Ascending aorta (tissue), 2 donors: ENCODE measurements at places on chromosomes 5 and 9. TPM values are rescaled to one million over a fixed set of nuclear protein-coding genes. Genes with fewer than 3 reads are reported as not detected.

ADAMTS13 gene
- 3.5 TPM for total RNA-seq

PLK2 gene
- total RNA-seq: 69.1 TPM

- H3K4me3 ChIP-seq: no peak overlapping the region
- H3K4me1 ChIP-seq: no peaks in the 10 kb centered on the region
- no peaks in the 10 kb centered on the region for H3K27me3 ChIP-seq
Measured at GRCh38 chr5:3155046-3155445, 403.6 kb upstream of the IRX2 start.

ACSL6 gene
- total RNA-seq: 7.6 TPM

DNA sequence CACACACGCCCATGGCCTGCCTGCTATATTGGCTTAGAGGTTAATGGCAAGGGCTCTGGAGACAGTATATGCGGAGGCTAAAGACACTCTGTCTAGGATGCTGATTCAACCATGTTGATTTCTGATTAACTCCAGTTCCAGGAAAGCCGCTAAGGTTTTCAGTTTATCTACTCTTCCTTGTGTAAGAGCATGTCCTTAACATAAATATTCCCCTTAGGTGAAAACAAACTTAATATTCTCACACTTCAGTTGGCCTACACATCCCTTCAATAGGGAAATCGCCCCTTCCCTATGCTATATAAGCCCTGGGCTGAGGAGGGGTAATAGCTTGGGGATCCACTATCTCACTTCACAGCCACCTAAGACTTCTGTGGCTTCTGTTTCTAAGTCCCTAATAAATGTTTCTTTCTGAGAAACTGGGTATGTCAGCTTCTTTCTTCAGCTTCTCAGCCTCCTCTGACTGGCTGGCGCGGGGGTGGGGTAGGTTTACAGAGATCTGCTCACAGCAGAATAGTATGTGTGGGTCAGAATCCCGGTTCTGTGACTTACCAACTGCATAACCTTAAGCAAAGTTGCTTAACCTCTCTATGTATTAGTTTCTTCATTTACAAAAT, 4.3 kb upstream of the GPX3 start:
- no peak for DNase-seq
- no peak overlapping the region for H3K27ac ChIP-seq
- no peaks in the 10 kb centered on the region for H3K27me3 ChIP-seq
- no peaks in the 10 kb centered on the region for H3K36me3 ChIP-seq

DNA sequence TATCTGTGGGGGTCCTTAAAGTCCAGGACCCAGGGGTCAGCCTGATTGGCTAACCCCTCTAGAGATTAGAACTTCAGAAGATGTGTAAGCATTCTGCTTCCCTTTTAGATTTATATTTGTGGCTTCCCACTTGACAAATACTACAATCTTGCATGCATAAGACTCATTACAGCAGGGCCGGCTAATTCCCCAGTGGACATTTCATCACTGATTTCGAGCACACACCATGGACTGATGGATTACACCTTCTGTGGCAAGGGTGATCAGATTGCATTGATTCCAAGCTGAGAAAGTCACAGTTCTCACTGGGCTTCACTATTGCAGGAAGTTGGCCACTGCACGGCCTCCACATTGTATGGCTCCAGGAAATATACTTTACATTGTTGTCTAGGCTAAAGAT, 65.8 kb upstream of the DAPK1 start:
- H3K4me1 ChIP-seq: no peaks in the 10 kb centered on the region
- no peaks in the 10 kb centered on the region for H3K27me3 ChIP-seq
- H3K4me3 ChIP-seq: no peak overlapping the region
- H3K36me3 ChIP-seq: no peaks in the 10 kb centered on the region
- H3K27ac ChIP-seq: no peak overlapping the region

- no peak for DNase-seq
- H3K27me3 ChIP-seq: no peaks in the 10 kb centered on the region
- no peak overlapping the region for H3K4me3 ChIP-seq
- no peak overlapping the region for H3K27ac ChIP-seq
- H3K4me1 ChIP-seq: no peaks in the 10 kb centered on the region
Measured at GRCh38 chr5:166399781-166400180, 1891.7 kb upstream of the WWC1 start.

DNA sequence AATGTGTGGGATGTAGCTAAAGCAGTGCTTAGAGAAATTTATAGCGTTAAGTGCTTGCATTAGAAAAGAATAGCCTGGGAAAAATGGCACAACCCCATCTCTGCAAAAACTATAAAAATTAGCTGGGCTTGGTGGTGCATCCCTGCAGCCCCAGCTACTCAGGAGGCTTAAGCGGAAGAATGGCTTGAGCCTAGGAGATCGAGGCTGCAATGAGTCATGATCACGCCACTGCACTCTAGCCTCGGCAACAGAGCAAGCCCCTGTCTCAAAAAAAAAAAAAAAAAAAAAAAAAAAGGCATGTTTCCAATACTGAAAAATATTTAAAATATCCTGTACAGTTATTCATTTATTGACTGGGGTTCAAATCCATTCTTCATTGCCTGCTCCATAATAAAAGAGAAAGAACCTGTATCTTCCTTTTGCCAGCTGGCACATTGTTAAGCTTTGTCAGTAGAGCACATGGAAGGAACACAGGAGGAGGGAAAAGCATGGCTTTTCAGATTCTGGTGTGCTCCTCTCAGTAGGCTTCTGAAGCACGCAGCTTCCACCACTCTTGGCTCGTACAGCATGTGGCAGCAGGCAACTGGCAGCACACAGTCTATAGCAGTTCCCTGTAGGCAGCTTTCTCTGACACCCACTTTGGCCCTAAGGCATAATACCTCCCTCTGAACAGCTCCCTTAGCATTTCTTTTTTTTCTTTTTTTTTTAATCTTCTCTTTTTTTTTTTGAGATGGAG, 73.5 kb downstream of the TRIM36 start:
- DNase-seq: no peak
- no peaks in the 10 kb centered on the region for H3K4me1 ChIP-seq

DNA sequence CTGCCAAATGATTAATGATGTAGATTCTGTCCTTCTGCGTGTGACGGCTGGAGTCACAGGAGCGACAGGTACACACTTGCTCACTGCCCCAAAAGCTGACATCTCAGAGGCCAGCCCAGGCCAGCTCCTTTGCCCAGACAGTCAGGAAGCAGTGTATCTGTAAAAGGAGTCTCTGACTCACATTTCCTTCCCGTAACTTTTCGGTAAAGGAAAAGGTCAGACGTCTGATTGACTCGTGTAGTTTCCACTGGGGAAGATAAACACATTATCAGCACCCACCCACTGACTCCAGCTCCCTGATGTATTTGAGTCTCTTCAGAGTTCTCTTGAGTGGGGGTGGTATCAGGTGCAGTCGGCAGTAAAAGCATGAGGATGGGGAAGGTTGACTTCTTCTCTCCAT, 64.4 kb upstream of the WWC1 start:
- no peak overlapping the region for H3K4me3 ChIP-seq
- DNase-seq: no peak
- no peaks in the 10 kb centered on the region for H3K27me3 ChIP-seq
- no peaks in the 10 kb centered on the region for H3K36me3 ChIP-seq
- no peak overlapping the region for H3K27ac ChIP-seq
- H3K4me1 ChIP-seq: no peaks in the 10 kb centered on the region

MEF2C gene
- total RNA-seq: 138 TPM

UBAC1 gene
- 31.0 TPM for total RNA-seq

DNA sequence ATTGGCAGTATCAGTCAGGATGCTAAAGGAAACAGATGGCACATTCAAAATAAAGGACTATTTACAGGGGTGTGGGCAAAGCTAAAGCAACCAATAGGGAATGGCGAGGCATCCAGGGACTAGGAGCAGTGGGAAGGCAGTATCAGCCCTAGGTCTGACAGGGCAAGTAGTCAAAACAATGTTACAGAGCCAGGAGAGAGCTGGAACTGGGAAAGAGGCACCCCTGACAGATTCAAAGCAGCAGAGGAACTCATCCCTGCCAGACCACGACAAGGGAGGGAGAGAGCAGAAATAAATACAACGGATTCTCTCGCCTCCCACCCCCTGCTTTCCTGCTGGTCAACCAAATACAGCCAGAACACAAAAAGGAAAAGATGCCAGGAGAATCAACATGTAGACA, 371.5 kb downstream of the NR2F1-AS1 start:
- no peaks in the 10 kb centered on the region for H3K36me3 ChIP-seq
- no peak for DNase-seq
- no peaks in the 10 kb centered on the region for H3K4me1 ChIP-seq
- no peak overlapping the region for H3K27ac ChIP-seq
- no peaks in the 10 kb centered on the region for H3K27me3 ChIP-seq
- no peak overlapping the region for H3K4me3 ChIP-seq

RHOBTB3 gene
- total RNA-seq: 153 TPM

DNA sequence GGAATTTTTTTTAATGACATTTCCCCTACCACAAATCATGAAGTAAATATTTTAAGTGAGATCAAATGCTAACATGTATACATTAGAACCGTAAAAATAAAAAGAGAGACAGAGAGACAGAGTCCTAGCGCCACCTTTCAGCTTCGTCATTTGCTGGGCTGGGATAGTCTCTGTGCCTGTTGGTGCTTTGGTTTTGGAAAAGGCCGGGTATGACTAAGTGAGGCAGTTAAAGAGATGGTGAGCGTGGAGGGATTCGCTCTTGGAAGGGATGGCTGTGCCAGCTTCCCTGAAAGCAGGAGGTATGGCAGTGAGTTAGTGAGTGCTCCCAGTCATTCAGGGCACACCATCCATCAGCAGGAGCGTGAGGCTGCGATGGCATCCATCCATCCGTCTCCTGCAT, 729.6 kb upstream of the WWC1 start:
- no peaks in the 10 kb centered on the region for H3K27me3 ChIP-seq
- no peaks in the 10 kb centered on the region for H3K36me3 ChIP-seq
- H3K4me1 ChIP-seq: no peaks in the 10 kb centered on the region
- no peak overlapping the region for H3K4me3 ChIP-seq

GRCh38 chr9:125631391-125632085, 75.5 kb downstream of the MAPKAP1 start:
- peaks cover 9% of the 10 kb centered on the region for H3K4me1 ChIP-seq
- no peak for DNase-seq
- H3K27me3 ChIP-seq: no peaks in the 10 kb centered on the region
- no peaks in the 10 kb centered on the region for H3K36me3 ChIP-seq
- no peak overlapping the region for H3K4me3 ChIP-seq

DNA sequence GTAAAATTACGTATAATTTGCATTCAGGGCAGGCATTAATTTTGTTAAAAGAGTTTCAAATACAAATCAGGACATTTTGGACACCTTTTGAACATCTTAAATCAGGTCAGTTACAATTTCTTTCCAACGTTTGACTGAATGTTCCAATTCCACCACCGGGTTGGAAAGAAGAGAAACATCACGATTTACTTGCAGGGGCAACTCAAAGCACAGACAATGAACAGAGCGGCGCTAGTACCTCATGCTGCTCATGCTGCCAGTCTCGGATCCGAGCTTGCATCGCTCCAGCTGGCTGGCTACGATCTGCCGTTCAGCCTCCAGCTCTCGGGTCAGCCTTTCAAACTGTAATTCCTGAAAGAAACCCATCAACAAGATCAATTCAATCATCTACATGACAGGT, 339.5 kb downstream of the CTNND2 start:
- no peaks in the 10 kb centered on the region for H3K27me3 ChIP-seq
- H3K36me3 ChIP-seq: no peaks in the 10 kb centered on the region
- H3K4me1 ChIP-seq: no peaks in the 10 kb centered on the region
- H3K4me3 ChIP-seq: no peak overlapping the region

DNA sequence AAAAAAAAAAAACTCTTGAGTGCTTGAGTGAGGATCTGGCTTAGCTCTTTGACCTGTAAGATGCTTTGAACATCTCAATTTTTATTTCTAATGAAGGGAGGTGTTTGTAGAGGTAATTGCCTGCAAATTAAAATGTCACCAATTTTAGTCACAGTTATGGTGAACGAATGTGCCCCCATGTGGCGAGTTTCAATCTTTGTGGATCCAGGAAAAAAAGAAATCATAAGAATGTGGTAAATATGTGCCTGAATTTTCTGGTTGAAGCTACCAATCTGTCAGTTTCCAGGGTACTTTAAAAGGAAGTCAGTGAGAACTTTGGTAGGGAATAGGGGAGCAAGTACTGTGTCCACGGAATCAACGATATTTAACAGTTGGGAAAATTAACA, 1772.4 kb upstream of the CDH9 start:
- no peaks in the 10 kb centered on the region for H3K27me3 ChIP-seq
- DNase-seq: no peak
- H3K4me1 ChIP-seq: no peaks in the 10 kb centered on the region
- H3K27ac ChIP-seq: no peak overlapping the region
- no peaks in the 10 kb centered on the region for H3K36me3 ChIP-seq

- H3K4me3 ChIP-seq: no peak overlapping the region
- no peak for DNase-seq
- no peaks in the 10 kb centered on the region for H3K4me1 ChIP-seq
- no peaks in the 10 kb centered on the region for H3K36me3 ChIP-seq
Measured at GRCh38 chr9:136174779-136175615, 29.9 kb downstream of the LHX3 start.

DNA sequence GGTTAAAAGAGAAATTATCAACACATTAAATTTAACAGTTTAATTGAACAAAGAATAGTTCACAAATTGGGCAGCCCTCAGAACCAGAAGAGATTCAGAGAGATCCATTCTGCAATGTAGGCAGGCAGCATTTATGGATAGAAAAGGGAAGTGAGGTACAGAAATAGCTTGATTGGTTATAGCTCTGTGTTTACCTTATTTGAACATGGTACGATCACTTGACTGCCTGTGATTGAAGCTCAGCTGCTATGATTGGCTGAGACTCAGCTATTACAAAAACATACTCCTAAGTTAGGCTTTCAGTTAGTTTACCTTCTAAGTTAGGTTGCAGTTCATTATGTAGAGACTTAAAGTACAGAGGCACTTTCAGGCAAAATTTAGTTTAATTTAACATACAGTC, 7.3 kb downstream of the CNTRL start:
- no peak for DNase-seq
- no peaks in the 10 kb centered on the region for H3K27me3 ChIP-seq
- H3K36me3 ChIP-seq: peaks cover 3% of the 10 kb centered on the region
- no peak overlapping the region for H3K4me3 ChIP-seq
- H3K27ac ChIP-seq: no peak overlapping the region
- H3K4me1 ChIP-seq: no peaks in the 10 kb centered on the region

- no peaks in the 10 kb centered on the region for H3K36me3 ChIP-seq
- no peak for DNase-seq
- no peak overlapping the region for H3K4me3 ChIP-seq
- no peaks in the 10 kb centered on the region for H3K27me3 ChIP-seq
Measured at GRCh38 chr9:38020151-38021076, 48.6 kb downstream of the SHB start.
